ENCODE measurements at places on chromosomes 3 and 15.

GRCh38 chr3:169245631-169246030 is 417.9 kb downstream of the MECOM start:
- no peak for DNase-seq

- DNase-seq, result no peak
These were observed 1.4 kb downstream of the IGF1R start for GRCh38 chr15:98649472-98650416.

DNA sequence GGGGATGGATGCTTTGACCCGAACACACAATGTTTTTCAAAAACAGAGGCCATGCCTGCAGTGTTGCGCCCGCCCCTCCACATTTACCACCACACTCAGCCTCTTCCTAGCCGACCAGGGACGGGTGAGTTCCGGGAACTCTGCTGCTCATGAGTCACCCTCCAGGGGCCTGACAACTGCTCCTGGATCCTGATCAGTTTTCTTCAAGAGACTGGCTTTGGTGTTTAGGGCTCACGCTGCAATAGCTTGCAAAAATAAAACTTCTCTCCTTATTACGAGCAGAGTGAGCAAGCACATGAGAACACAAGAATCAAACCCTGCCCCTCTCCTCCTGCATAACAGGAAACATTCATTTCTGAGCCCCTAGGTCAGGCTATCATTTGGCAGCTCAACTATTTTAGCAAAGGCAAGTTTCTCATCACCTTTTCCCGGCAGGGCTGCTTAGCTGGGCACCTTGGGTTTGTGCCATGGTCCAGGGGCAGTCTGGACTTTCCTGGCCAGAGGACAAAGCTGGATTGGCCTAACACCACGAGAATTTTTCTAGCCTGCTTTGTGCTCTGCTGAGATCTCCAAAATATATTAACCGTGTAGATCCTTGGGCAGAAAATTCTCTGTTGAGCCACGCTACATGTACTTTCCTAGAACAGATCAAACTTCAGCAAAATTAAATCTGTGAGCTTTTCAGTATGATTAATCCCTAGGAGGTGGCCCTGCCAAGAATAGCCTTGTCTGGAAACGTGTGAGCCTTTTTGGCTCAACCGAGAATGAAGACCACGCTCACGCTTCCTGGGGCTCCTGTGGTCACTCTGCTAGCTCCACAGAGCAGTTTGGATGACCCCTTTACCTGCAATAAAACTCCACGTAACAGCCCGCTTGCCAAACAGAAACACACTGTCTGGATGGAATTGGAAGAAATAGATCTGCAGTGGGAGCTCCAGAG is 52.7 kb upstream of the SPATA12 start:
- DNase-seq, result no peak

GRCh38 chr3:64259636-64260035 is 34.4 kb upstream of the PRICKLE2 start:
- no peak for DNase-seq

DNA sequence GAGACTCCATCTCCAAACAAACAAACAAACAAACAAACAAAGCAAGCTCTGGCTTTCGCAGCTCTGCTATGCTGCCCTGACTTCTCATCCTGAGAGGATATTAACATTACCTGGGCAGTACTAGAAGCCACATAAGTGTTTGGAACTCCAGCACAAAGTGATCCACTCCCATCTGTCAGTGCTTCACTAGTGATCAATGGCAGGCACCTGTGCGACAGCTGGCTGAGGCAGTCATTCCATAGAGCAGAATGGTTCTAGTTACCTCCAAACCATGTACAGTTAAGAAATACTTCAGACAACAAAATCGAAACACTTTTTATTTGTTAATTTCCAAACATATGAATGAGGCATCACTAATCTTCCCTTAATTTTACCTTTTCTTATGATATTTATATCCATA is 2.8 kb upstream of the MB21D2 start:
- no peak for DNase-seq

DNA sequence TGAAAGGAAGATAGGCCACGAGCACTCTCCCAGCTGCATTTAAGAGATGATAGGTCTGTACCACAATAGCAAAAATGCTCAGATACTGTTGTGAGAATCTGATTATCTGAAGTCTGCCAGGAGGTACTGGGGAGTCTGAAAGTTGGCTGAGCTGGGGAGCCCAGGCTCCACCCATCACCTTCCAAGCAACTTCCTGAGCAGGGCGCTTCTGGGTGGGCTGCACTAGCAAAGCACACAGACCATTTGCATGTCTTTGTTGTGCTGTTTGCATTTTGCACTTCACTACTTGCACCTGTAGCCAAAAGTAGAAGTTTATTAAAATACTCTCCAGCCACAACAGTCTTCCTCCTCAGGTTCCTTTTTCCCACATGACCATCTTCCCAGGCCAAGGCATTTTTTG is 133.2 kb downstream of the ALDH1A2 start:
- DNase-seq, result no peak

DNA sequence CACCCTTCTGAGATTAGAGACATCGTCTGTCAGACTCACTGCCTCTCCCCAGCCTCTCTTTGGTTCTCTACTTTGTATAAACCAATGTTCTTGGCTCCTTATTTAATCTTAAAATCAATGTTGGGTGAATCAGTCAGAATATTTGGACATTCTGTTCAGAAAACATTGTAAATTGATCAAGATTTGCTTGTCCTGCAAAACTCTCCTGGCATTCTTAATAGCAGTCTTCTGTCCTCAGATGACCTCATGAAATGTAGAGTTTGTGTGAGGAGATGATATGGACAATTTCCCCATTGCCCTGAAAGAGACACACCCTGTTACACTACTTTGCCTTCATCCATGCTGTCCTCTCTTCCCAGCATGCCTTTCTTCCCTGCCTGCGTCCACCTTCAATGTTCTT is 33.6 kb downstream of the CD200R1L start:
- no peak for DNase-seq

GRCh38 chr3:126342211-126342610 is 15.0 kb downstream of the KLF15 start:
- no peak for DNase-seq

- no peak for DNase-seq
These were observed 4.1 kb downstream of the RCN2 start for GRCh38 chr15:76935620-76936019.

DNA sequence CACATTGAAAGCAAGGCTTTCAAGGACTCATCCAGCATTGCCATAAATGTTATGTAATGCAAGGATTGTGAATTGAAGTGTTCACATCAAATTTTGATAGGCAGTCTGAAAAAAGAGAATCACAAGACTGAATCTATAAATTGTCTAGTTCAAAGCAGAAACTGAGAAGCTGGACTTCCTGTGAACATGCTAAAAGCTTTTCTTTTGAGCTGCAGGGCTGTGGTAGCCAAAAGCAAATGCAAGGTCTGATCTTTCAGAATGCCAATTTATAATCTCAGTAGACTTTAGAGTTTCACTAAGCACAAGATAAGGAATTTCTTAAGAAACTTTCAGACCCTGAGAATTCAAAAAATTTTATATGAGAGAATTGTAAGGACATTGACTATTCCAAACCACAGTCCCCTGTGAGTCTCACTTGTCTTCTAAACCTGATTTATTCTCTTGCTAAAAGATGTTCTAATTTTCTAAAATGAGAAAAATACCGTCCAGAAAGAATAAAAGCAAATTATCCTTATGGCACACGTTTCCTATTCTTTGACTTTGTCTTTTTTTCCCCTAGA is 1700.3 kb downstream of the OTOL1 start:
- no peak for DNase-seq

DNA sequence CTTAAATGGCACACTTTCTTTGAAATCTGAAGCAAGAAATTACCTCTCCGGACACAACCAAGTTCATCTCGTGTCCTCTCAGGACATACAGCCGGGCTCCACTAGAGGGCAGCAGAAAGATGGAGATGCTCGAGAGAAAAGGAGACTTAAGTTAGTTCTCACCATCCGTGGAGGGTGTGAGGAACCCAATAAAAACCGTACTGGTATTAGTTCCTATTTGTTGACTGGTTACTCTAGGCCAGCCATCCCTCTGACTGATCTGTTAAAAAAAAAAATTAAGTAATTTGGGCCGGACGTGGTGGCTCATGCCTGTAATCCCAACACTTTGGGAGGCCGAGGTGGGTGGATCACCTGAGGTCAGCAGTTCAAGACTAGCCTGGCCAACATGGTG is 7.9 kb upstream of the CYP11A1 start:
- peak; percentile 71 for DNase-seq

GRCh38 chr3:104816008-104816407 is 550.7 kb upstream of the ALCAM start:
- DNase-seq, result no peak

DNA sequence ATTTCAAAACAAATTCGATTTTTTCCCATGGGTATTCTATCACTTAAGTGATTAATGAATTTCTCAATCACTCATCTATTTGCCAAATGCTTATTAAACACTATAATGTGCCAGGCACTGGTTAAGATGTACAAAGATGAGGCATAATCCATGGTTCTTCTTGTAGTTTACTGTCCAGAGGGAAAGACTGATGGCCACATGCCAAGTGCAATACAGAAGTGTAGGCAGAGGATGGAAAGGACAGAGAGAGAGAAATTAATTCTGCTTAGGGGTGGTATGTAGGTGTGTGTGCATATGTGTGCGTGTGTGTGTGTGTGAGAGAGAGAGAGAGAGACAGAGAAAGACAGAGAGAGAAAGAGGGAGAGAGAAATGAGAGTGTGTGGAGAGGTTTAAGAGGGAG is 120.8 kb upstream of the CCNL1 start:
- DNase-seq, result no peak

- no peak for DNase-seq
These were observed 83.7 kb upstream of the SELENOK start for GRCh38 chr3:53975382-53975781.

DNA sequence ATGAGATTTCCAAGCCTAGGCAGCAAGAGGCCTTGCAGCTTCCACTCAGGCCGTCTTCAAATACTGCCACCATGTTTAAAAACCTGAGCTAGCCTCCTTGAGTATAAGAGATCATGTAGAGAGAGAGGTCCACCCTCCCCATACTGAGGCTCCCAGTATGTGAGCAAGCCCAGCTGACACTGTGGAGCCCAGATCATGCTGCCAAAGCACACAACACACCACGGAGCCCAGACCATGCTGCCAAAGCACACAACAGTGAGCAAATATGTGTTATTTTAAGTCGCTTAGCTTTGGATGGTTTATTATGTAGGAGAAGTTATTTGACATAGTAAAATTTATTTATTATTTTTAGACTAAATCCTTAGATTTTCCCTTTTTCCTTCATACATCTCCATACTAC is 333.7 kb downstream of the CTNNB1 start:
- DNase-seq, result no peak

- DNase-seq, result no peak
These were observed 61.5 kb upstream of the FNDC3B start for GRCh38 chr3:171977860-171978259.

- no peak for DNase-seq
These were observed 117.4 kb downstream of the IL1RAP start for GRCh38 chr3:190631295-190631694.

- DNase-seq, result no peak
These were observed 179.9 kb upstream of the GOLIM4 start for GRCh38 chr3:168275662-168276061.

- no peak for DNase-seq
These were observed 76.8 kb downstream of the BDH1 start for GRCh38 chr3:197478746-197479668.

DNA sequence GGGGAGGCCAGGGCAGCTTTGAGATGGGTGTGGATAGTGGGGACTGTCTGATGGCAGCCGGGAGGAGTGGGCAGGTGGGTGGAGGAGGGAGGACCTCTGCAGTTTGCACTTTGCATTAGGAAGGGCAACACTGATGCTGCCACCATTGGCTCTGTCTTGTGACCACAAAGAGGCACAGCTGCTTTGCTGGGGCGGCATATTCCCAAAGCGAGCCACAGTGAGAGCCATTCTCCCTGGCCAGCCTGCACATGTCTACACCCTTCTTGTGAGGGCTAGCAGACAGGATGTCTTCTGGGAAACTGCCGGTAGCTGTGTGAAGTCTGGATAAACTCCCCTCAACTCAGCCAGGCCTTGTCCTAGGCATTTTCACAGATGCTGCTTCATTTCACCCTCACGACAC is 38.3 kb downstream of the CCNB2 start:
- DNase-seq, result no peak

DNA sequence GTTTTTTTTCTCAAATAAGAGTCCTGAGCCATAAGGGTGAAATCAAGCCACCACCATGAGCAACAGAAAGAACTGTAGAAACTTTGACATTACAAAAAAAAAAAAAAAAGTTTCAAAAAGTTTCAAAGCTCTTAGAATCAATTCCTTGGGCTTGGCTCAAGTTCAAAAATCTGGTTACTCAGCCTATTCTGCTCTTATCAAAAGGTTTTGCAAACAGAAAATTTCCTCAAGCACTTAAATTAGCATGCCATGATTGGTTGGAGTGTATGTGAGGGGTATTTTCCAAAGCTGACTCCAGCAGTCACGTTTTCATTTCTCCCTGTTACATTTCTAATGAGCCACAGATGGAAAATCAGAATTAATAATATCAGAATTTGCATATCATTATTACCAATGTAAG is 12.1 kb upstream of the PEX5L start:
- DNase-seq, result no peak

- DNase-seq, result no peak
These were observed 99.7 kb downstream of the NAALADL2 start for GRCh38 chr3:174958671-174959328.

DNA sequence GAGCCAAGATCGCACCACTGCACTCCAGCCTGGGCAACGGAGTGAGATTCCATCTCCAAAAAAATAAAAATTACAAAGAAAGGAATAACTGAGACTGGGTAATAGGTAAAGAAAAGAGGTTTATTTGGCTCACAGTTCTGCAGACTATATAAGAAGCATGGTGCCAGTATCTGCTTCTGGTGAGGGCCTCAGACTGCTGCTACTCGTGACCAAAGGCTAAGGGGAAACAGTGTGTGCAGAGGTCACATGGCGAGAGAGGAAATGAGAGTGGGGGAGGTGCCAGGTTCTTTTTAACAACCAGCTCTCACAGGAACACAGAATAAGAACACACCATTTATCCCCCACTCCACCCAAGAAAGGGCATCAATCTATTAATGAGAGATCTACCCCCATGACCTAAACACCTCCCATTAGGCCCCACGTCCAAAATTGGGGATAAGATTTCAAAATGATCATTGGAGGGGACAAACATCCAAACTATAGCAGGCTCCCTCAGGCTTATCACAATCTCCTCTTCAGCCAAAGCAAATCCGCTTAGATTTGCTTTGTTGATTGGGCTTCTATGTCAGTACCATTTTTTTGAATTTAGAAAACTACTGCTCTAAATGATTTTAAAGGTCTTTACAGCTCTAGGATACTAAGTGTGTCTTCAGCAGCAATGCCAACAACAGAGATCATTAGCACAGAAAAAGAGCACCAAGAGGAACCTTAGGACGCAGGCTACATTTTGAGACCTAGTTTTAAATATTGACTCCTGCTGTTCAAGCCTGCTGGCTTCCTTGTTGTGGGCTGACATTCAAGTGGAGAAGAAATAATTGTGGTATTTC is 84.2 kb upstream of the TBL1XR1 start:
- no peak for DNase-seq

DNA sequence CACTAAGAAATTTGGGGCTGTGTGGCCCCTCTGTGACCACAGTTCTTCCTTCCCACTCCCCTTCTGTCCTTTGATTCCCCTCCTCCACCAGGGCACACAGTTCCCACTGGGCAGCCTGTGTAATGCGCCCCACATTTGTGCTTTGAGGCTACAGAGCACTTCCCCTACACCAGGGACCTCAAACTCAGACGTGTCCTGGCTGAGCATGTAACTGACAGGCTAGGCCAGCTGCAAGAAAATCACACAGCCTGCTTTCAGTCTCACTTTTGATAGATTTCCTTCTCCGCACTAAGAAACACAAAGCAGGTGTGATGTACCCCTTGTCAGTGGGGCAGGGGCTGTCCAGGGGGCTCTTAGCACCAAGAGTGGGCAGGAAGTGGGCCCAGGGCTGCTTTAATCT is 29.6 kb downstream of the PRKCD start:
- DNase-seq, result no peak

Measured in HepG2 (cell line).